IPS DF 6.9 (cell line): ENCODE measurements at places on chromosomes 3 and 15.
A peak's percentile ranks its signal among the peaks of the same experiment; 100 is the strongest.

DNA sequence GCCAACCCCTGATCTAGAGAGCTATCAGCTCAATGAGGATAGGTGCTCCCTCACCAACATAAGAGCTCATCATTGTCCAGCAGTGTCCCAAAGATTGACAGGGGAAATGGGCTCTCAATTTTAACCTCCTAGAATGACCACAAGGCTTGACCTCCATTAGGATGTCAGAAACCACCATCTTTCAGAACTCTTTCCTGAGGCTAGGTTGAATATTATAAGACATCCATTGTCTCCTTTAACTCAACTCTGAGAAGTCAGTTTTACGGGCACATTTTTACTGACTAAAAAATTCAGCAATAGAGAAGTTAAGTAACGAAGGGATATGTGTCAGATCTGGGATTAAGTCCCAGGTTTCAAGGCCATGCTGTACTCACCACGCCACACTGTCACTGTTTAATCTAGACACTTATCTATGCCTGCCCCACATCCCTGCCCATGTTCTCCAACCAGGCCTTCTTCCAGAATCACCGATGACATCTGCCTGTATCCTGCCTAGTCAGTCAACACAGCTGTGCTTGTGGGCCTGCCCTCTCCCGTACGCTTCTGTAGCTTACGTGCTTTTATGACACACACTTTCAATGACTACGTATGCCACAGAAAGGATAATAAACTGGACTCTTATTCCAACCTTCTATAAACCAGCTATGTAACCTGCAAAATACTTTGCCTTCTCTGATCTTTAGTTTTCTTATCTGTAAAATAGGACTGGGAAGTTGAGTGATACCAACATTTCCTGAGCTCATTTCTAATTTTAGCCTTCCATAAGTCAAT lies 17.1 kb upstream of the MUC13 start:
- no peak for DNase-seq

DNA sequence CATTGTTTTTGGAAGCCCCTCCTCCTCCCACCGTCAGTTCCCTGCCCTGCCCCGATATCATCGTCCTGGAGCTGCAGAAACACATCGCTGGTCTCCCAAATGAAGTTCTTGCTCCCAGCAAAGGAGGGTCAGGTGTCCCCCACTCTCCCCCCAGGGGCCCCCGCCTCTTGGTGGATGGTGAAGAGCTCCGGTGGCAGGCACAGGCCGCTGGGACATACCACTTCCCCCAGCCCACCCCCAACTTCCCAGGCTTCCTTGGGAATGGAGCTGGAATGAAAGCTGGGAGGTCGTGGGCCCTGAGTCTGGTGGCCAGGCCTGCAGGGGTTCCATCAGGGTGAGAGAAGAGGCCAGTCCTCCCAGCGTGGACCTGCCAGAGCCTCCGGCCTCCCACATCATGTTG lies 137.7 kb downstream of the CHSY1 start:
- DNase-seq, result no peak

- no peak for DNase-seq
These were observed 151.3 kb downstream of the CADPS start for GRCh38 chr3:62723914-62724217.

- DNase-seq, result peak; percentile 33
These were observed 48.9 kb downstream of the CACNA2D2 start for GRCh38 chr3:50454481-50455070.
